ENCODE measurements at places on chromosomes 11 and 22. TPM values are rescaled to one million over a fixed set of nuclear protein-coding genes. Genes with fewer than 3 reads are reported as not detected.

Gene NPAS4
- 0.07 TPM for total RNA-seq

Gene KIRREL3
- total RNA-seq, result 21.9 TPM

DNA sequence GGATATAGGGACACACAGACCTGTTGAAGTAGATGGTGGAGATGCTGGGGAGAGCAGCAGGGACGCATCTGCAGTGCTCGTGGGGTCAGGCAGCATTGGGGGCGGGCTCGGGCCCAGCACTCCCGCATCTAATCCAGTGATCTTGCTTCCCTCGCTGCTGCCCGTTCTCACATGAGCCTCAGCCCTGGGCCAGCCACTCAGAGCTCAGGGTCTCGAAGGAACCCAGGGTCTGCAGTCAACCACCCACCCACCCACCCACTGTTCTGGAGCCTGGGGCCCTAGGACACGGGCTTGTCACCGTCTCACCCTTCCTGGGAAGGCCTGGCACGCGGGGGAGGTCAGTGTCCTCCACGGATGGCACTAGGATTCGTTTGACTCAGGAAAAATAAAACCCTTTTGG is 406.0 kb downstream of the TBC1D22A start:
- no peak for DNase-seq

DNA sequence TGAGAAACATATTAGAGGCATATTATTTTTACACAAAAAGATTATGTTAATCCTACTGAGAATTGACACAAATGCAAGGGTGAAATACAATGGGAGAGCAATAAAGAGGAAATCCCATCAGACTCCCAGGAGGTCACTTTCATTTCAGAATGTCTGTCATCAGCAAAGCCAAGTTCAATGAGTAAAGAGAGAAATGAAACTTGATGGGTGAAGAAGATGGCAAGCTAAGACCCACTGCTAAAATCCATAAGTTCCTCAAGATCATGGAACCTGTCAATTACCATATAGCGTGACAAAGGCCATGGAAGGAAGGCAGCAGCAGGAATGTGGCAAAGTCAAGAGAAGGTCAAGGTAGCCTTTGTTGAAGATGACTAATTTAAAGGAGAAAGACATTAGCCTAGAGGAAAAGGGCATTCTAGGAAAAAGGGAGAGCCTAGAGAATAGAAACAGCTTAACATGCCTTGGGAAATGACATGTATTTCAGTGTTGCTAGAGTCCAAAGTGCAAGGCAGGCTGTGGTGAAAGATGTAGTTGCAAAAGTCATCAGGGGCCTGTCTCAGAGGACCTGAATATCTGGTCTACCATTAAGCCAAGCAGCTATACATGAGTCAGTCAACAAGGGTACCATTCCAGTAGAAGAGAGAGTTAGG is 43.1 kb downstream of the FAM168A start:
- no peak for DNase-seq

DNA sequence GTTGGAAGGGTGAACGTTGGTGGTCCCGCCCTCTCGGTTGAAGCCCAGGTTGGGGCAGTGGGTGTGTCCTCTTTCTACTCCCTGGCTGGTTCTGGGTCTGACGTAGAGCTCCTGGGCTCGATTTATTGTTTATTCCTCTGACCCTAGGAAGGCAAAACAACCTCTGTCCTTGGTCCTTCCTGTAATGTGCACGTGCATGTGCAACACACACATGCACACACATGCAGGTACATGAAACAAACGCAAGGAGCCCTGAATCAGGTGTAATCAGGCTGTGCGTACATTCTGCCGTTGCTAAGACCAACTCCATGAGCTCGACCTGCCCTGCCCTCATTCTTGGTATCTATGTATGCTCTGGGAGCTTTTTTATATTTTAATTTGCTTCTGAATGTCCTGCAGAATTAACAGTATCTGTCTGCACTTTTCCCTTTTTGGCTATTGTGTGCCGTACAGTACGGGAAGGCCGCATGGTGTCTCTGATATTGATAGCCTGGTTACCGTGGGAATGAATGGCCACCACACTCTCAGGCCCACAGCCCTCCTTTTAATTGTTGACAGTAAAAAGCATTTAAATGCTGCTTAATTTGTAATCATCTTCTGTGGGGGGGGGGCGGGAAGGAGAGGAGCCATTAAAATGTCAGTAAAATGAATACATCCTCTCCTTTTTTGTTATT is 66.0 kb upstream of the NNMT start:
- DNase-seq, result no peak

GRCh38 chr11:41250408-41250935 is 209.0 kb downstream of the LRRC4C start:
- DNase-seq, result no peak

DNA sequence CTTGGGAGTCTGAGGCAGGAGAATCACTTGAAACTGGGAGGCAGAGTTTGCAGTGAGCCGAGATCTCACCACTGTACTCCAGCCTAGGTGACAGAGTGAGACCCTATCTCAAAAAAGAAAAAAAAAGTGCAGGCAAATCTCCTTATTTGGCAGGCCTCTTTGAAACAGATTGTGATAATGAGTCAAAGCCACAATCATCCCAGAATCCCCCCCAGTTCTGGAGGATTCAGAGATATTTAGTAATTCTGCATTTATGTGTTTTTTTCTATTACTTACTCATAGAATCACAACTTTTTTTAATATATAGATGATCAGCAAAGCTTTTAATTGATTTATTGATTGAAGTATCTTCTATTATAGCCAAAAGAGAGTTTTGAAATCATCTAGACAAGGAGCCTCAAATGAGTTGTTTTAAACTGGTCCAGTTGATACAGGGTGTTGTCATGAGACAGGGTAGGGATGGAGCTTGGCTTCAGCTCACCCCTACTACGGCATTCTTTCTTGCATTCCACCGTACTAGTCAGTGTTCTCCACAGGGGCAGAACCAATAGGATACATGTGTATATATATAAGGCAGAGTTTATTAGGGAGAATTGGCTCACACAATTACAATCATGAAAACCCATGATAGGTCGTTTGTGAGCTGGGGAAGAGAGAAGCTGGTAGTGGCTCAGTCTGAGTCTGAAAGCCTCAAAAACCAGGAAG is 39.3 kb upstream of the SORL1 start:
- DNase-seq, result no peak

DNA sequence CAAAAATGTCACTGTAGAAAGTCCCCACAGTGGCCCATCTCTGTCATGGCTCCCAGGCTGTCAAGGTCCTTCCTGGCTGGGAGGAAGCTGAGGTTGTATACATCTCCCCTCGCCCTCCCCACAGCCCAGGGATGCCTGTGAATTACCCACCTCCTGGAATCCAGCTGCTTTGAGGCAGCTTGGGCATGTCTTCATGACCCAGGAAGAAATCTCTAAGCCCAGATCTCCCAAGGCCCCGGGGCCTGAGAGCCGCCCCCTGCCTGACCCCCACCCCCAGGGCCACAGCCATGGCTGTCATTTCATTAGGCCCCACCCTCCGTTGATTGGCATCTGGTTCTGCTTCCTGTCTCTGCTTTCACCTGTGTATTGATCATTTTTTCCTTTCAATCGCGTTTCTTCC is 207.5 kb downstream of the TBC1D22A start:
- DNase-seq, result no peak
